ENCODE measurements at places on chromosomes 4 and X.

DNA sequence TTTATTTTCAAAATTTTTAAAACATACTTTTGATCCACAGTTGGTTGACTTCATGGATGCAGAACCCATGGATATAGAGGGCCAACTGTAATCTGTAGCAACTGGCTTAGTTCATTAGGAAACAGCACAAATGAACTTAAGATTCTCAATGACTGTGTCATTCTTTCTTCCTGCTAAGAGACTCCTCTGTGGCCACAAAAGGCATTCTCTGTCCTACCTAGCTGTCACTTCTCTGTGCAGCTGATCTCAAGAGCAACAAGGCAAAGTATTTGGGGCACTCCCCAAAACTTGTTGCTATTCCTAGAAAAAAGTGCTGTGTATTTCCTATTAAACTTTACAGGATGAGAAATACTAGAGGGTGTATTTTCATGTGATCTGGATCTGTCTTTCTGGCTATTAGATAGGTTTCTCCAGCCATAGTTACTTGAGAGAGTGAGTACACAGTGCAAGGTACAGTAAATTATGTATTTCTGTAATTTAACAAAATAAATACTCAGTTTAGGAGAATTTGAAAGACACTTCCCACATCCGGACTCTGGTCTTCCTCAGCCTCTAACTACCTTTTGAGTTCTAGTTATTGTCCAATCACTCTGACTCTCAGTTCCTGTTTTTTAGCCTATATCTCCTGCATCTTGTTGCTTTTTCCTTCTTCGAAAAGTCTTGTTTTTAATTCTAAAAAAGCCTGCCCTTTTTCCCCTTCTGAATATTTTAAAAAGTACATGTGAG is 21.8 kb downstream of the TLR2 start:
- DNase-seq = no peak

GRCh38 chr4:151169223-151169622 is 69.8 kb downstream of the RPS3A start:
- DNase-seq = no peak

DNA sequence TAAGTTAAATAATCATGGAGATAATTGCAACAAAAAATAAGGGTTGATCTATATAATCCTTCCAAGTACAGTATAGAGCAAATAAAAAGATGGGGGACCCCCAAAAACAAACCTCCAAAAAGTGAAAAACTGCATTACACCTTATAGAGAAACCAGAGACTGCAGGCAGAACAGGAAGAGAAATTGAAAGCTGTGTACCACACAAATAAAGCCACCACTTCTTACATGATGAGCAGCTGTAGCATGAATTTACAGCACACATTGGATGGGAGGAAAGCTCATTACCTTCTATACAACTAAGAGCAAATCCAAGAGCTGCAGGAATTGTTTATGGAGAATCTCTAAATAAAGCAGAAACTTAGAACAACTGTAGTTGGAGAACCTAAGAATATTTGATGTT is 152.4 kb upstream of the PDE5A start:
- DNase-seq = no peak

DNA sequence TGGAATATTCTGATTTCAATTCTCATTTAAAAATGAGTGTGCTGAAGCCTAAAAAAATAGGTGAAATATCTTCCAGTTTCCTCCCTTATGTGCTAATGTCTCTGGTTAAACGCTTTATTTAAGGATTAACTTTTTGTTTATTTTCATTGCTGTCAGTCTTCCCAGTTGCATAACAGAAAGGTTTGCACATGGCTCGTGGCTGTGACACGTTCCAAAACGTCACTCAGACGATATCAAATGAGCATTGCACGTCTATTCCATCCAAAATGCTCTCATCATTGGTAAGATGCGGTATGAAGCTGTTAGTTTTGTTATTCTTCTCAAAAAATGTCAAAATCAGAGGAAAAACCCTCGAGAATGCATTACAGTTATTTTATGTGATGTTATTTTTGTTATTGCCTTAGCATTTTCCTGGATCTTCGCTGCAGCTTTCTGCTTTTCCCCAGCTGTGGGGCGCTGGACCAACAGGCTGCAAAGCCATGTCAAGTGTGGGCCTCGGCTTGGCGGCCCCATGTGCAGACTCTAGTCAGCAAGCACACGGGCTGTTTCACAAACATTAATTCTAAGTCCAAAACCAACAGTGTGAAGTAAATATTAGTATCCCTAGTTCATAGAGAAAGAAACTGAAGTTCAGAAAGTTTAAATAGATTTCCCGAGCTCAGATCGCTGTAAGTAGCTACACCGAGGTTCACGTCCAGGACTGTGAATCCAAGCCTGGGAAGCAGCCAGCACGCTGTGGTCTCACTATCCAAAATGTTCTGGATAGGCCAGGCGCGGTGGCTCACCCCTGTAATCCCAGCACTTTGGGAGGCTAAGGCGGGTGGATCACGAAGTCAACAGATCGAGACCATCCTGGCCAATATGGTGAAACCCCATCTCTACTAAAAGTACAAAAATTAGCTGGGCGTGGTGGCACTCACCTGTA is 793.4 kb upstream of the FRG1 start:
- DNase-seq = no peak

- DNase-seq = no peak
Measured at GRCh38 chr4:182102576-182102975, 140.6 kb upstream of the TENM3 start.

DNA sequence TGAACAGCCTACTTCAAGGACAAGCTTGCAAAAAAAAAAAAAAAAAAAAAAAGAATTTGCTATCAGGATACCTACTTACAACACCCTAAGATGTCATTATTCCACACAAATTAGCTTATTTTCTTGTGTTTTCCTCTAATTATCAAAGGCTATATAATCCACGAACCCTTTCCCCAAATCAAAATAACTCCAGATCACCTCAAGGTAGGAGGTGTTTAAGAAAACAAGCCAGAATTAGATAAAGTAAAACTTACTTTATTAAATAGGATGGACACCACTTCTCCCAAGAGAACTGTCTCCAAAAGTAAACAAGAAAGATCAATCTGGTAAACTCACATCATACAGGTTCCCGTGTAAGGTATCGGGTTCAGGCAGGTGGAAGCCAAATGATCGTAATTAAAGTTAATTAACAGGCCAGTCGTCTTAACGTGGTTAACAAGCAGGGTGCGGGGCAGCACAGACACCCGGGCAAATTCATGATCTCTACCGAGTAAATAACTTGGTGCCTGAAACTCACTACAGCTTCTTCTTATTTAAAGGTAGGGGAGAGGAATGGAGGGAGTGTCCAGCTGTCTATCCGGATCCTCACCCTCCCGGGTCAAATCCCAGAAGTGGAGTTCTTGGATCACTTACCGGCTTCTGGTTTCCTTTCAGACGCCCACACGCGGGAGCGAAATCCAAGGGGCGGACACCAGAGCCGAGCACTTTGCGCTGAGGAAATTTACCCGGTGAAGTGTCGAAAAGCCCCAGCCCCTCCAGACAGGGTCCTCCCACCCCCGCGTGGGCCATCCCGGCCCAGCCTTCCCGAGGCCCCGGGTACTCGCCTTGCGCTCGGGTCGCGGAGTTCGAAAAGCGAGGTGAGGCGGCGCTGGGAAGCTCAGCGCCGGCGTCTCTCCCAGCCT is 708 bp downstream of the ARAP2 start:
- peak; percentile 39 for DNase-seq

GRCh38 chrX:136318156-136318555 is 17.4 kb downstream of the ADGRG4 start:
- DNase-seq = no peak

DNA sequence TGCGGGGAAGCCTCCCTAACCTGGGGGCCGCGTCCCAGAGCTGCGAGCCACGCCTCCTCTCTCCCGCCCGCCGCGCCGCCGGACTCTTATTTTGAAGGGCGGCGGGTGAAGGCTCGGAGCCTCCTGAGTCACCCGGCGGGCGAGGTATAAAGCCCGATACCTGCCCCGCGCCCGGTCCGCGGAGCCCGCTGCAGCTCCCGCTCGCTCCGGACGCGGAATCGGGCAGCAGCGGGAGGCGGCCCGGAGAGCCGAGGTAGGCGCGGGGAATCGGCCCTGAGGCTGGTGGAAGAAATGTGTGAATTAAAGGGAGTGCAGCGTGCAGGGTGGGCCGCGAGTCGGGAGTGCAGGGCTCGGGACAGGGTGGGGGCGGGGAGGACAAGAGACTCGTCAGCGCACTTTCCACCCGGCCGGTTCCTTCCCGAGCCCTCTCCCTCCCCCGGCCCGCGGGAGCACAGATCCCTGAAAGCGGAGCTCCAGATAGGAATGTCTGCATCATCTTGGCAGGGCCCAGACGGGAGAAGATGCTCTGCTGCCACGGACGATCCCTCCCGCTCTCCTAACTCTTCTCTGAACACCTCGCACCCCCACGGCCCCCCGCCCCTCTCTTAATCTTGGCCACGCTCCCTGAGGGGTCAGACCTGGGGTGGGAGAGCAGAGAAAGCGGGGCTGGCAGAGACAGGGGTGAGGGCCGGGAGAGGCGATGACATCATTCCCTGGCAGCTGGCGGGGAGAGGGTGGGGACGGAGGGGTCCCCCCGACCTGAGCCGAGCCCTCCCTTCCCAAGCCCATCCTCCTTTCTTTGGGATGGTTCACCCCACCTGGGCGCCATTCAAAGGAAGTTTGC is 177.9 kb downstream of the CBR4 start:
- DNase-seq = peak; percentile 54

- DNase-seq = no peak
Measured at GRCh38 chrX:124085063-124085462, 123.6 kb downstream of the STAG2 start.

Data from activated CD4-positive, alpha-beta T cell treated with anti-CD3 and anti-CD28 coated beads for 24 hours (primary cell).